ENCODE measurements at places on chromosomes 1 and 21.

GRCh38 chr21:14569868-14570267, 23.8 kb upstream of the SAMSN1 start:
- DNase-seq: no peak

DNA sequence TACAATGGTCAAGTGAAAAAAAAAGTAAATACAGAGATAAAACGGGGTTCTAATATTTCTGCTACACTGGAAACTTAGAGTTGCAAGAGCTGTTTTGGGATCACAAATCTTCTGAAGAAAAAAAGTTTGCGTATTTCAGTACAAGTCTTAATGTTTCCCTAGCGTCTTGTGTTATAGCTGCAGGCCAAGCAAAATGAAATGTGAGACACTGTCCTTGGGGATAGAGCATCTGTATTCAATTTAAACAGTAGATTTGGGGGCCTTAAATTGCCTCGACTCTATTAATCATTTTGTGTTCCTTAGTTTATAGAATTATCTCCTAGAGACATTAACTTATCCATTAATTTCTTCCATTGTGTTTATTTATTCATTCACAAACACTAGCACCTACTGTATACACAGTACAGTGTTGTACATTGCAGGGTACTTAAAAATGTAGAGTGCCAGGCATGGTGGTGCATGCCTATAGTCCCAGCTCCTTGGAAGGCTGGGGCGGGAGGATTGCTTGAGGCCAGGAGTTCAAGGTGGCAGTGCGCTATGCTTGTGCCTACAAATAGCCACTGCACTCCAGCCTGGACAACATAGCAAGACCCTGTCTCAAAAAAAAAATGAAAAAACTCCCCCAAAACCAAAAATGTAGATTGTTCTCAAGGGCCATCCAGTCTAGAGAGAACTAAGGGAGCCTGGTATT, 7.9 kb downstream of the DISC1 start:
- no peak for DNase-seq

GRCh38 chr1:24724345-24725208, 20.7 kb upstream of the CLIC4 start:
- peak; percentile 90 for DNase-seq

- no peak for DNase-seq
These were observed 2.8 kb downstream of the PRDX1 start for GRCh38 chr1:45518910-45519309.

DNA sequence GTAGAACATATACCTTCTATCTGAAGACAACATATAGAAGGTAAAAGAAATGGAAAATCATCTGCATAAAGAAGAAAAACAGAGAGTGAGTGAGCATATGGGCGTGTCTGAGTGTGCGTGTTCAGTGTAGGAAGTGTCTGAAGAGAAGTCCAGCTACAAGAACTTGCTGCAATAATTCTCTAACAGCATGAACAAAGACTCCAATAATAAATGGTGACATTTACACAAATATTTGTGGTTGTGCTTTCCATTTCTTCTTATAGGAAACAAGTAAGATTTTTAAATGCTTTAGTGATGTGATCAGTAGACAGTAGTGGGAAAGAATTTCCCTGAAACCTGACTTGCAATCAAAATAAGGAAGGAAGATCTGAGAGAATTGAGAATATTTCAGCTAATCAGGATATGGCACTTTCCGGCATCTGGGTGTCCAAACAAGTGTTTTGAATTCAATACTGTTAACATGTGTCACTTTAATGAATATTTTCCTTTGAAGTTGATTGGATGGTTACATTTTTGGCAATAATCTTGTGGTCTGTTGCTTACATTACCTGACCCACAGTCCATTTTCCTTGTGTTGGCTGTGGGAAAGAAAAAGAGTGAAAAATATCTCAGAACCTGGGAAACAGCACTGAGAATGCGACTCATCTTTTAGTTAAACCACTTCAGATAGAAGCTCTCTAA, 154.0 kb downstream of the TGFB2 start:
- peak; percentile 93 for DNase-seq

DNA sequence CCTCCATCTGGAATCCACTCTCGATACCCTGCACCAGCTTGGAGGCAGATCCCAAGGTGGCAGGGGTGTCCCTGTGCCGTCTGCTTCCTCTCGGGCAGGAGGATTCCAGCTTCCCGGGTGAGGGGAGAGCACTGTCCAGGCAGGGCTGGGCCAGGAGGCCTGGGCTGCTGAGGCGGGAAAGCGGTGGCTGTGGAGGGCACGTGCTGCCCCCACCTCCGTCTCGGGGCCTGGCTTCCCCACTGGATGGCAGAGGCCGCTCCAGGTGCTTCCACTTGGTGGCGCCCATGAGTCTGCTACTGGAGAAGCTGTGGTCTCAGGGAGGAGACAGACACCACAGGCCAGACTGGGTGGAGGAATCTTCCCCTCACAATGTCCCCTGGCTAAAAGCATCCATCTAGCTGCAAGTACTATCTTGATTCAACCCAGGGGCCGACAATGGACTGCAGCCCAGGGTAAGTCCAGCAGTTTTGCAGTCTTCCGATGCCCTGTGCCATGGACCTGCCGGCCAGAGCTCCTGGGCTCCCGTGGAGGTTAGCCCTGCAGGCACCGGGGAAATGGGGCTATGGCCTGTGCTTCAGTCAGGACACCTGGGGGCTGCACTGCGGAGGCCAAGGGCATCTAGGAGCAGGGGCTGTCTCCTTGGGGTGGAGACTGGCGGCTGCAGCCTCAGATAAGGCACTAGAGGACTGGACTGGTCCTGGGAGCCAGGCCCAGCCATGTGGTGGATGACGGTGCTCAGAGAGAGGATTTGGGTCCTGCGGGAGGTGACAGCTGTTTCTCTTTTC, 41.3 kb upstream of the EIF4G3 start:
- DNase-seq: peak; percentile 28

- no peak for DNase-seq
These were observed 11.8 kb upstream of the FASLG start for GRCh38 chr1:172647110-172647564.
